ENCODE measurements at places on chromosomes 5 and 9. TPM values are rescaled to one million over a fixed set of nuclear protein-coding genes. Genes with fewer than 3 reads are reported as not detected.

DNA sequence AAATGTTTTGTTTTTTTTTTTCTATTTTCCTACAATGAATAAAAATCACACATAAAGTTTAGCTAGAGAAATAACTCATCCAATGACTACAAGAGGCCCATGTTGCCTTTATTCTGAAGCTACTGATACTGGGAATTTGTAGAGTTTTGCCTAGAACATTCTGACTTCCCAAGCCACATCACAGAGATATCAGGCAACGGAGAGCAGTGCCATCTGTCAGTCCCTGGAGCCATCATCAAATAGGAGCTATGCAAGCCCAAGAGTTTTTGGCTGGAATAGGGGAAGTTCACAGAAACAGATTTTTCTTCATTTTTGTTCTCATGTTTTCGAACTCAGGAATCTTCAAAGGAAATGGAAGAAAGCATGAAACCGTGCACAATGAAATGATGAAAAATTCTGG is 896.6 kb downstream of the TLE1 start:
- no peak for DNase-seq

Gene IDNK
- total RNA-seq, result 7.8 TPM

GRCh38 chr9:70079417-70080037 is 35.9 kb downstream of the MAMDC2 start:
- DNase-seq, result no peak

Gene CD180
- 2.0 TPM for total RNA-seq
